Natural killer cell treated with Interleukin-12 subunit alpha and Interleukin-12 subunit beta and Interleukin-15 and Interleukin-18, amount 100 ng/mL, for 72 hours (primary cell): ENCODE measurements at places on chromosomes 3 and 15. TPM values are rescaled to one million over a fixed set of nuclear protein-coding genes. Genes with fewer than 3 reads are reported as not detected.

DNA sequence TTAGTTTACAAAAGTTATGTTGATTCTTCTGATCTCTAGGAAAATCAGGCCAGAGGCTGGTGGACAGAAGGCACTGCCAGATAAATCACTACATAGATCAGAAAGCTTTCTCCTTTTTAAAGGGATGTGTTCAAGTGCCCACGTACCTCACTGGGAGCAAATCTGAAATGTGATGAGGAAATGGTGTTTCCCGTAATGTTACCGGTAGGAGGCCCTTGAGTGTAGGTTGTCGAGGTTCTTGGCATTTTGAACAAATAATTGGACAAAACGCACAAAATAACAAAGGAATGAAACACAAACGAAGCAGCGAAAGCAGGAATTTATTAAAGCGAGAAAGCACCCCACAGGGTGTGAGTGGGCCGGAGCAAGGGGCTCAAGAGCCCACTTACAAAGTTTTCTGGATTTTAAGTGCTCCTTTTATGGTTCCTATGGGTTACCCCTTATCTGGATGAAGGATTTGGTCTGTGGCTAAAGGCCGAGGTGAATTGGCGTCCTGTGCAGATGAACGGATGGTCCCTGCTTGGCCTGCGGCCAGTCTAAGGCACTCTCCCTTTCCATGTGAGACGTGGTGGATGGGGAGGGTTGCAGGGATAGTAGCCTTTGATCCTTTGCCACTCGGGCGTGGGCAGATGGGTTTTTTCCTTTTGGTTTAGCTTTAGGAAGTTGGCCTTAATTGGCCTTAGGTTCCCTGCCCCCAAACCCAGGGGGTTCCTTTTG, 1.0 kb downstream of the SNX1 start:
- peaks cover 50% of the 10 kb centered on the region for H3K4me1 ChIP-seq
- H3K27ac ChIP-seq: peak overlapping the region; percentile 99
- no peak for DNase-seq
- no peaks in the 10 kb centered on the region for H3K36me3 ChIP-seq
- no peaks in the 10 kb centered on the region for H3K27me3 ChIP-seq

DNA sequence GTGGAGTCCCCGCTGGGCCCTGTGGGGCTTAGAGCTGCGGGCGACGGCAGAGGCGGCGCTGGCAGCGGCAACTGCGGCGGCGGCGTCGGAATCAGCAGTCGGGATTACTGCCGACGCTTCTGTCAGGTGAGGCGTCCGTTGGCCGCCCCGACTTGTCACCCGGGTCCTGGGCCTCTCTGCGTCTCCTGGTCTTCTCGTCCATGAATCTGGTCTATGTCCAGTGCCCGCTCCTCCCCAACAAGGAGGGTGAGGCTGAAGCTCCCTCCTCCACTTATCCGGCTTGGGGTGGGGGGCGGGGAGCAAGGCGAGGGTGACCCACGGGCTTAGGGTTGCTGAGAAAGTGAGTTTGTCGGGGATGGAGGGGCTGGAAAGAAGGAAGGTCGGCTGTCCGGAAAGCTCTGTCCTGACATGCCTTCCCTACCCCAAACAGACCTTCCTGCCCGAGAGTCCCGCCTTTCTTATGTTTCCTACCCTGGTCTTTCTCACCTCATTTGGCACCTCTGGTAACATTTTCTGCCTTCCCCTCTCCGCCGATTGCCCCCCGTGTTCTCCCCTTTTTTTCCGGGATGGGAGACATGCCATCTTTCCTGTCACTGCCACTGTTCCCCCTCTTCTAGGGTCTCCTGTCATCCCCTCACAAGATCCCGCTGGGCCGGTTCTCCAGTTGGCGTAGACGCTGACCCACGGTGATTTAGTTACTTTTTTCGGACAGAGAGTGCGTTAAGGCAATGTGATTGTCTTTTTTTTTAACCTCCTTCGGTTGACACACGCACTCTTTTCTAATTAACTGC, 520 bp downstream of the ZNF654 start:
- H3K4me1 ChIP-seq: peaks cover 45% of the 10 kb centered on the region
- no peaks in the 10 kb centered on the region for H3K27me3 ChIP-seq
- peak overlapping the region; percentile 92 for H3K27ac ChIP-seq
- peak overlapping the region; percentile 100 for H3K4me3 ChIP-seq
- DNase-seq: no peak

GRCh38 chr15:39581793-39582285, 960 bp downstream of the THBS1 start:
- peaks cover 7% of the 10 kb centered on the region for H3K27me3 ChIP-seq
- peaks cover 33% of the 10 kb centered on the region for H3K4me1 ChIP-seq
- peak overlapping the region; percentile 87 for H3K4me3 ChIP-seq
- no peaks in the 10 kb centered on the region for H3K36me3 ChIP-seq
- DNase-seq: no peak

DNA sequence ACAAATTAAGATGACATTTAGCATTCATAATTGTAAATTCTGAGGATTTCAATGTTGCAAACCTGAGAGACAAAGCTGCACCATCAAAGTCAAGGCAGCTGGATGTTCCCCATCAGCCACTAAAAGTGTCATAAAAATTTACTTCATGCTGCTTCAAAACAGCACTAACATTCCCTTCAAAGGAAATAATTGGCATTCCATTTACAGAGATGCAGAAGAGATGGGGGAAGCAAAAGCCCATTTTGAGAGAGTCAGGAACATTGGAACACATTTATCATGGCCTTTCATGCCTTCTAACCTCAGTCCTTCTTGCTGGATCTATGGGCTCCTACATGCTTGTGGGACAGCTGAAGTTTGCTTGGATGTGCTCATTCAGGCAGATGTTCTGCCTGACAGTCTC, 6.4 kb upstream of the TMEM158 start:
- no peak overlapping the region for H3K27ac ChIP-seq
- H3K4me3 ChIP-seq: no peak overlapping the region
- H3K27me3 ChIP-seq: peaks cover 40% of the 10 kb centered on the region
- no peaks in the 10 kb centered on the region for H3K4me1 ChIP-seq
- DNase-seq: no peak

DNA sequence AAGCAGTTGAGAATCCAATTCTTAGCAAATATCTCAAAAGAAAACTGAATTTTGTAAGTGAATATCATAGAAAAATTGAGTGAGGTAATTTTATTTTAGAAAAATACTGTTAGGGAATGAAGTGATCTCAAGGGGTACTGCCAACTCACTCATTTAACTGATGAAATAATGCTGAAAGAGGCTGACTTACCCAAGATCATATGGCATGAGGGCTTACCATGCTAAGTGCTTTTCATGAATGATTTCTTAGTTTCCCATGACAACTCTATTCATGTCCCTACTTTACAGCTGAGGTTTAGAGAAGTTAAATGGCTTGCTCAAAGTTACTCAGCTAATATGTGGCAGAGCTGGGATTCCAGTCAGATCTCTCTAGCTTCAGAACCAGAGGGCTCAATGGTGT, 30.6 kb downstream of the CCDC14 start:
- no peaks in the 10 kb centered on the region for H3K4me1 ChIP-seq
- H3K27me3 ChIP-seq: no peaks in the 10 kb centered on the region
- H3K4me3 ChIP-seq: no peak overlapping the region
- no peak for DNase-seq
- H3K36me3 ChIP-seq: peaks cover 16% of the 10 kb centered on the region

- no peaks in the 10 kb centered on the region for H3K27me3 ChIP-seq
- no peaks in the 10 kb centered on the region for H3K4me1 ChIP-seq
- no peak for DNase-seq
These were observed 76.8 kb downstream of the IMPG2 start for GRCh38 chr3:101243285-101244211.

- H3K4me1 ChIP-seq: peaks cover 18% of the 10 kb centered on the region
- no peaks in the 10 kb centered on the region for H3K27me3 ChIP-seq
- no peak for DNase-seq
- H3K27ac ChIP-seq: no peak overlapping the region
- no peak overlapping the region for H3K4me3 ChIP-seq
These were observed 108.6 kb upstream of the LRRFIP2 start for GRCh38 chr3:37283011-37283410.

- H3K4me3 ChIP-seq: no peak overlapping the region
- DNase-seq: no peak
- no peaks in the 10 kb centered on the region for H3K36me3 ChIP-seq
- peaks cover 6% of the 10 kb centered on the region for H3K27me3 ChIP-seq
- H3K27ac ChIP-seq: no peak overlapping the region
These were observed 215.4 kb downstream of the THSD4 start for GRCh38 chr15:71330638-71331162.

GRCh38 chr3:40464339-40465110, 7.4 kb downstream of the RPL14 start:
- H3K4me1 ChIP-seq: peaks cover 23% of the 10 kb centered on the region
- no peak for DNase-seq
- peaks cover 28% of the 10 kb centered on the region for H3K36me3 ChIP-seq
- peak overlapping the region; percentile 38 for H3K4me3 ChIP-seq
- no peaks in the 10 kb centered on the region for H3K27me3 ChIP-seq
- H3K27ac ChIP-seq: peak overlapping the region; percentile 45

GRCh38 chr15:45023659-45024225, 747 bp downstream of the SORD start:
- no peak overlapping the region for H3K27ac ChIP-seq
- DNase-seq: no peak
- peaks cover 17% of the 10 kb centered on the region for H3K27me3 ChIP-seq
- no peaks in the 10 kb centered on the region for H3K36me3 ChIP-seq
- peaks cover 6% of the 10 kb centered on the region for H3K4me1 ChIP-seq
- H3K4me3 ChIP-seq: peak overlapping the region; percentile 87

GRCh38 chr15:83477172-83477807, 30.1 kb downstream of the SH3GL3 start:
- H3K36me3 ChIP-seq: no peaks in the 10 kb centered on the region
- H3K27me3 ChIP-seq: peaks cover 25% of the 10 kb centered on the region
- DNase-seq: no peak
- H3K4me3 ChIP-seq: no peak overlapping the region
- H3K4me1 ChIP-seq: no peaks in the 10 kb centered on the region
- no peak overlapping the region for H3K27ac ChIP-seq

GRCh38 chr15:30870681-30871080, 33.0 kb upstream of the FAN1 start:
- H3K4me1 ChIP-seq: no peaks in the 10 kb centered on the region
- no peaks in the 10 kb centered on the region for H3K27me3 ChIP-seq
- H3K36me3 ChIP-seq: no peaks in the 10 kb centered on the region
- H3K27ac ChIP-seq: no peak overlapping the region
- no peak for DNase-seq

DNA sequence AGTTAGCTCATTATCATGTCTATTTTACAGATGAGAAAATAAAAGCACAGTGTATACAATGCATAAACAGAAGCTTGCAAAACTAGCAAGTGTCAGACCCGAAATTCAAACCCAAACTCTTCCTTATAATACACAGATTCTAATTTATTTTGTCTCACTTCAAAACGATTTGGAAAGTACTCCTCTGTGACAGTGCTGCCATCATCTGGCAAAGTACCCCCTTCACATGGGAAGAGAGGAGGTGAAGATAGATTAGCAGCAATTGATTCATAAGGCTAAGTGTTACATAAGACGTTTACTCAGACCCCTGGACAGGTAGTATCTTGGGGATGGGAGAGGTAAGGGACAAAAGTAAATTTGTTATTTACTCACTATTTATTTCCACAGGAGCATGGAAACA, 744.0 kb upstream of the SGO1 start:
- no peaks in the 10 kb centered on the region for H3K27me3 ChIP-seq
- DNase-seq: no peak
- H3K36me3 ChIP-seq: peaks cover 11% of the 10 kb centered on the region
- H3K4me1 ChIP-seq: no peaks in the 10 kb centered on the region
- no peak overlapping the region for H3K4me3 ChIP-seq
- no peak overlapping the region for H3K27ac ChIP-seq

- DNase-seq: peak; percentile 67
- H3K4me3 ChIP-seq: peak overlapping the region; percentile 85
- peaks cover 55% of the 10 kb centered on the region for H3K4me1 ChIP-seq
- peak overlapping the region; percentile 52 for H3K27ac ChIP-seq
These were observed 361.9 kb upstream of the ICE2 start for GRCh38 chr15:60840703-60841411.

GRCh38 chr15:69497667-69498066, 45.0 kb downstream of the RPLP1 start:
- peak overlapping the region; percentile 39 for H3K4me3 ChIP-seq
- H3K4me1 ChIP-seq: peaks cover 44% of the 10 kb centered on the region
- H3K36me3 ChIP-seq: no peaks in the 10 kb centered on the region

DNA sequence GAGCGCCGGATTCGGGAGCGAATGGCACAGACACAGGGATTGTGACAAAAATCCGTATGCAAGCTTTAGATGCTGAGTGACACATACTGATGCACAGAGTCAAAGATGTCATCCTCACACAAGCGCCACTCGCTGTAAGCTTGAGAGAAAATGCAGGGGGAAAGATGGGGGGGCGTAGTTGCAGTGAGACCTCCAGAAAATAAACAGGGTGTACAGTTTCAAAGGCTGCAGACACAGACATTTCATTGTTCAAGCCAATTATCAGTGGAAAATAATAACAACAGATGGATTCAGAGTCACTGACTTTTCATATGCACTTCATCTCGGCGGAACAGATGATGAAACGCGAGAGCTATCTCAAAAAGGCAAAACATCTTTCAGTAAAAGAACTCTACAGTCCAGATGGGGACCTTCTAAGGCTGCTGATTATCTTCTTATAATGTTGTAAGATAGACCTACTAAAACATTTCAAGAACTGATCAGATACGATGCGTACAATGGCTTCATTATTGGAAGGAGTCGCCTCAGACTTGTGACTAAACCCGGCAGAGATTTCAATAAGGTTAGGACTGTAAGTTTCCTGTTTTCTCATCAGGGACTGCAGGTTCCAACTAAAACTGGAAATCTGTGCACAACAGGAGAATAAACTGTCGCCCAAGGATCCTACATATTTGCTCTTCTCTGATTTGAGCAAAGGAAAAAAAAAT, 275.4 kb downstream of the FOXP1 start:
- no peak overlapping the region for H3K4me3 ChIP-seq
- no peaks in the 10 kb centered on the region for H3K36me3 ChIP-seq
- DNase-seq: no peak
- H3K4me1 ChIP-seq: peaks cover 43% of the 10 kb centered on the region
- no peaks in the 10 kb centered on the region for H3K27me3 ChIP-seq

DNA sequence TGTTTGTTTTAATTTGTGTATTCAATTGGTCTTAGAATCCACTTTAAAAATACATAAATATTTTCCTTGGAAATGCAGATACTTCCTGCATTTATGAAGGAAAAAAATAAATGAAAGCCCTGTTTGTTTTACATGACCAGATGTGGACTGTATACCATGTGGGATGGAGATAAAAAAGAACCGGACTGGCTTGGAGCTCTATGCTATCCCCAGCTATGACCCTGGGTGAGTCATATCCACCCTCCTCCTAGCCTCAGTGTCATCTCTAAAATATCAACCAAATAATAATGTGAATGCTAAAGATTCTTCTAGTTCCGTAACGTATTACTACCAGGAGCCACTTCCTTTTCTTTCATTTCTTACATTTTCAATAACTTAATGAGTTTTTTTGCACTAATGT, 44.5 kb upstream of the PDZRN3 start:
- no peak overlapping the region for H3K27ac ChIP-seq
- no peak for DNase-seq
- H3K4me1 ChIP-seq: no peaks in the 10 kb centered on the region
- no peak overlapping the region for H3K4me3 ChIP-seq
- no peaks in the 10 kb centered on the region for H3K36me3 ChIP-seq

Gene SCN11A
- 0.05 TPM for total RNA-seq

Gene NFKBIZ
- total RNA-seq: 418 TPM

Gene CCDC39
- total RNA-seq: not detected

Gene CD200R1
- total RNA-seq: 8.3 TPM

Gene CRYBG3
- 1.1 TPM for total RNA-seq

Gene CLCN2
- 10.5 TPM for total RNA-seq

Gene PLIN1
- 1.0 TPM for total RNA-seq

Gene NR2F2
- not detected for total RNA-seq

Gene HTR3C
- total RNA-seq: not detected
